ENCODE measurements at places on chromosomes 12 and 14.
A peak's percentile ranks its signal among the peaks of the same experiment; 100 is the strongest.

DNA sequence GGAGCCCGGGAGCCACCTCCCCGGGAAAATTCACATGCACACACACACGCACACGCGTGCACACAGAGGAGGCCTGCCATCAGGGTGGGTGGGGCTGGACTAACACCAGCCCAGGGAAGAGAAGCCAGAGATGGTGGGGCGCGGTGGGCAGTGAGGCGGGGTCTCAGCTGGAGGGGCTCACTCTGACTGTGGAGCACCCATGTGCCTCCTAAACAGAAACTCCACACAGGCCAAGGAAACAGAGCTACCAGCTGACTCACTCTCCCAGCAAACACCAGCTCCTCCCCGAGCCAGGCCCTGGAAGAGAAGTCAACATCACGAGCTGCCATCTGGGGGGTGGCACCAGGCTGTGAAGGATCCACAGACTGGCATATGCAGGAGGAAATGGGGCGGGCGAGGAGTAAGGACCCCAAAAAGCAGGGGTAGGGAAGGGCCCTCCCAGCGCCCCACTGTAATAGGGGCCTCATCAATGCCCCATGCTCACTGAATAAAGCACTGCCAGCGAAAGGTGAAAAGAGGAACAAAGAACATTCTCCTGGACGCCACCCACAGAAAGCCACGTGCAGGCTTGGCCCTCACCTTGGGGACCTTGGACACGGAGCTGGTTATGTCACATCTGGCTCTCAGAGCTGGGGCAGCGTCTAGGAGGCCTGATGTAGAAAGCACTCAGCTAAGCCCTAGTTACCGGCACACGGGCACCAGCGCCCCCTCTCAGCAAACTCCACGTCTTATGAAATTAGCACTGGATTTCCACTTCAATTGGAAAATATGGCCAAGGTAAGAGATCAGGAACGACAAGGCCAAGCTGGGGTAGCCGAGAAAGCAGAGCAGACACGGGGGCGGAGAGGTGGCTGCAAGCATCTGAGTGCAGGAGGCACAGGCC lies 8.4 kb upstream of the INF2 start:
- DNase-seq, result peak; percentile 47

DNA sequence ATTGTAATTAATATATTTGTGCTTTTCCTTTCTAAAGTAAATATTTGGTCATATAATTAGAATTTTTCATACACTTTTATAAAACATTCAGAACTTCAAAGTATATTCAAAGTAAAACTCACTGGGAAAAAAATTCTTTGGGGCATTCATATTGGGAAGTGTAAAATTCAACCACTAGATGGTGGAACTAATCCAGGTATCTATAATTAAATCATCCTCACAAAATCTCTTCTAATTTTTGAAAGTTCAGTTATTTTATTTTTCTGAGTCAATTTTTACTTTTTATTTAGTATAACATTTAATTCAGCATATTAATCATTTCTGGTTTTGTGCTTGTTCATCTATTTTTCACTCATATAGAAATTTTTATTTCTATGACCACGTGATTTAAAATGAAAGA lies 81.0 kb downstream of the NTS start:
- no peak for DNase-seq

GRCh38 chr12:93572712-93573551 lies 457 bp downstream of the SOCS2 start:
- no peak for DNase-seq

GRCh38 chr14:99183716-99184115 lies 88.3 kb downstream of the BCL11B start:
- DNase-seq, result no peak

- DNase-seq, result peak; percentile 57
These were observed 310.1 kb downstream of the SYT1 start for GRCh38 chr12:79174626-79175025.

All from fibroblast of the conjunctiva (primary cell).